A549 treated with Hydrocortisone at 1 μM for 4 hours (cell line): ENCODE measurements at places on chromosomes 2 and 18. TPM values are rescaled to one million over a fixed set of nuclear protein-coding genes. Genes with fewer than 3 reads are reported as not detected.

Gene PSMA8
- total RNA-seq = not detected in 5 replicates

Gene SP3
- total RNA-seq = 30.2 to 50.4 TPM (median 35.7 TPM) in 5 replicates

Gene KCNF1
- total RNA-seq = 21.4 to 40.2 TPM (median 30.3 TPM) in 5 replicates

Gene TUBB6
- total RNA-seq = 191 to 219 TPM (median 200 TPM) in 5 replicates

Gene G6PC2
- total RNA-seq = not detected in 5 replicates

Gene SCN2A
- total RNA-seq = 0.02 to 0.03 TPM in 2 of 5 replicates, not detected in the others
